Occipital lobe (tissue), 3 donors: ENCODE measurements at places on chromosomes 2 and 18. TPM values are rescaled to one million over a fixed set of nuclear protein-coding genes. Genes with fewer than 3 reads are reported as not detected.

LYG2 gene
- total RNA-seq, result not detected

CTAGE1 gene
- not detected for total RNA-seq

GRCh38 chr2:128408349-128409305 is 90.0 kb upstream of the HS6ST1 start:
- no peak for DNase-seq

DNA sequence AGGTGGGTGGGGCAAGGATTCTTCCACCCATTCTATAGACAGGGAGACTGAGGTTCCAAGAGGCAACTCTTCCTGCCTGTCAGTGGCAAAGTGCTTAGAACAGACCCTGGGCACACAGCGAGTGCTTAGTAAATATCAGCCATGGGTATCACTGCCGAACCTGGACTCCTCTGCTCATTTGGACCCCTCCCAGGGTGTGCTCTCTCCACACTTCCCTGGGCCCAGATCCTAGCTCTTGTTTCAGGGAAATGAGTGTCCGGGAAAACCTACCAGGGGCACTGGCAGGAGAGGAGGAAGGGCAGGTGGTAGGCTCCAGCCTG is 136.3 kb downstream of the CYP26B1 start:
- no peak for DNase-seq

GRCh38 chr2:163737190-163737439 is 1.3 kb upstream of the FIGN start:
- no peak for DNase-seq

DNA sequence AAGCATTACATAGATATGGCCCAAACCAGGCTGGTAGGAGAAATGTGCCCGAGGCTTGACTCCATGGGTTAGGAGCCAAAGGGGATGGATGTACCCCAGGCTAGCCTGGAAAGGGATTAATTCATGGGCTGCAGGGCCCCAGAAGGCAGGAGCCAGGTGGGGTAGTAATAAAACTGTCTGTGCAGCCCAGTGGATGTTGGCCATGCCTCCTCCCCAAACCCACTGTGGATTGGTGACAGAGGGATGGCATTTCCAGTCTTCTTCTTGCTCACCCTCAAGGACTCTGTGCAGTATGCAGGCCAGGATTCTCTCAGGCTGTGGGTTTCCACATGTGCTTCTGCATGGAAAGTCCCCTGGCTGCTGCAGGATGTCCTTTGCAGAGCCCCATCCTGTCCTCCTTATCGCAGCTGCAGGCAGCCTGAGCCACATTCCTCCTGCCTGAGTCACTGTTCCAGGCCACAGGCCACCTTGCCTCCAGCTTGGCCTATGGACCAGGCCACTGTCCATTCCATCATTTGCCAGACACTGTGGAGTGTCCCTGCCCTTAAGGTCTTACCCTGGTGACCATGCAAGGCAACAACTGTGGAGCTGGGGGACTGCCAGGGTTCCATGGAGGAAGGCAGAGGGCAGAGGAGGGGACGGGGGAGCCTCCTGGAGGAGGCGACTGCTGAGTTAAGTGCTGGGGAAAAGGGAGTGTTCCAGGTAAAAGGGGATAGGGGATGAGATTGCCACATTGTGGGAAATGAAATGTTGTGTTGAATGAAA is 38.9 kb downstream of the INO80C start:
- DNase-seq, result no peak

GRCh38 chr18:70582981-70583380 is 294.1 kb downstream of the SOCS6 start:
- no peak for DNase-seq
